ENCODE measurements at places on chromosomes 2 and 18.

- no peak for DNase-seq
Measured at GRCh38 chr18:50671376-50671775, 111.5 kb downstream of the MAPK4 start.

- no peak for DNase-seq
Measured at GRCh38 chr18:37578886-37579513, 13.4 kb upstream of the CELF4 start.

DNA sequence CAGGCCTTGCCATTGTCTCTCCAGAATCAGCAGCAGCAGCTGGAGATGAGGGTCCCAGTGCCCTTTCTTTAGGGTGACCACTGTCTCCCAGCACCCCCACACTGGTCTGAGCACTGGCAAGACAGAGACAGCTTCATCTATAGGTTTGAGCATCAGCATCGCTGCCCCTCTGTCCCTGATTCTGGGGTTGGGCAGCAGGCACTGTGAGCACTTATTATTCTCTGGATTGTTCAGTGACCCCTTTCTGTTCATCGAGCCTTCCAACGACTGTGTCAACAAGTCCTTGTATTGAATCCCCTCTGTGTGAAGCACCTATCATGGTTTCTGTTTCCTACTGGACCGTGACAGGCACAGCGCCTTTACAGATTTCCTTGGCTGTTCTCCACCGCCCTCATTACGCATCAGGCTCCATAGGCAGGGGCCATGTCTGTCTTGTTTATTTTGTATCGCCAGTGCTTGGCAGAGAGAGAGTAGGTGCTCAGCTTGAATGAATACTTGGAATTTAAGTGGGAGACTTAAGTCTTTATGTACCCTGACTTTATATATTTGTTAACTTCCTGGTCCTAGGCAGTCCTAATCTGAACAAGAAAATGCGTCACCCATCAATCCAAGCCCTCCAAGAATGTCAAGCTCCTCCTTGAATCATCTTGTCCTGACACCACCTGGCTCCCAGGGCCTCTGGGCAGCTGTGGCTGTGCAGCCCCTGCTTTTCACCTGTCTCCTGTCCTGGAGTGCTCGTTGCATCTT lies 11.4 kb downstream of the MALL start:
- DNase-seq, result no peak

DNA sequence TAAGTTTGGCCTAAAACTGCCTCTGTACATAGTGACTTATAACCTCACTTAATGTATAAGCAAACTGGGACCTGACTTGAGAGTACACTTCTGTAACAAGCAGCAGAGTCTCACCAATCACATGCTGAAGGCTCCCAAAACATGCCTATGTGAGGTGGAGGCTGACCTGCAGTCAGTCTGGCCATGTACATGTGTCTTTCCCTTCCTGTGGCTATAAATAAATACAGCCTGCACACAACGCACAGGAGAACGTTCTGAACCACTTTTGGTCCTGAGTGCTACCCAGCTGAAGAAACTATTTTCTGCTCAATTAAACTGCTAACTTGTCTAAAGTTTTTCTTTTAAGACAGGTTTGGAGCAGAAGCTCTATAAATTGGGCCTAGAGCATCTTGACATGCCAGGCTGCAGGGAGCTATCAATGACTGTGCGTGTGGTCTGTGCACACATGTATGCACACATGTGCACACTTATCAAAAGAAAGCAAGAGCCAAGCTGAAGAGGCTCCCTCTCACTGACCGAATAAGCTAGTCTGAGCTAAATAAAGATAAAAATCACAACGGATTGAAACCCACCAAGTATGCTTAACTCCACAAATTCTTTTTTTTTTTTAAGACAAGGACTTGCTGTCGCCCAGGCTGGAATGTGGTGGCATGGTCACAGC lies 15.0 kb downstream of the RNASEH1 start:
- DNase-seq, result no peak

DNA sequence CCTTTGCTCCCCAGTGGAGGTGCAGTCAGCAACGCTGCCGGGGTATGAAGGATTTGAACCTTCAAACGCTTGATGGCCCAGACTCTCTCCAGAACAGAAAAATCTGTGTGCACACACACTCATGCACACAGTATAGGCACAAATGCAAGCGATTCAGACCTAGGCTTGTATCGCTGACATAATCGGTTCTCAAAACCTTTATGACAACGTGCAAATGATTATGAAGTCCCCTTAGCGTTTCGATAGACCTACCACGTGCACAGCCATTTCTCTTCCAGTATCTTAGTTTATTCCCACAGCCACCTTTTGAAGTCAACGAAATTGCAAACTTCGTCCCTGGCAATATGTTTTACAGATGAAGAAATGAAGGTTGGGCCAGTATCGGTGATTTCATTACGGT lies 138.9 kb upstream of the MYCN start:
- DNase-seq, result no peak

DNA sequence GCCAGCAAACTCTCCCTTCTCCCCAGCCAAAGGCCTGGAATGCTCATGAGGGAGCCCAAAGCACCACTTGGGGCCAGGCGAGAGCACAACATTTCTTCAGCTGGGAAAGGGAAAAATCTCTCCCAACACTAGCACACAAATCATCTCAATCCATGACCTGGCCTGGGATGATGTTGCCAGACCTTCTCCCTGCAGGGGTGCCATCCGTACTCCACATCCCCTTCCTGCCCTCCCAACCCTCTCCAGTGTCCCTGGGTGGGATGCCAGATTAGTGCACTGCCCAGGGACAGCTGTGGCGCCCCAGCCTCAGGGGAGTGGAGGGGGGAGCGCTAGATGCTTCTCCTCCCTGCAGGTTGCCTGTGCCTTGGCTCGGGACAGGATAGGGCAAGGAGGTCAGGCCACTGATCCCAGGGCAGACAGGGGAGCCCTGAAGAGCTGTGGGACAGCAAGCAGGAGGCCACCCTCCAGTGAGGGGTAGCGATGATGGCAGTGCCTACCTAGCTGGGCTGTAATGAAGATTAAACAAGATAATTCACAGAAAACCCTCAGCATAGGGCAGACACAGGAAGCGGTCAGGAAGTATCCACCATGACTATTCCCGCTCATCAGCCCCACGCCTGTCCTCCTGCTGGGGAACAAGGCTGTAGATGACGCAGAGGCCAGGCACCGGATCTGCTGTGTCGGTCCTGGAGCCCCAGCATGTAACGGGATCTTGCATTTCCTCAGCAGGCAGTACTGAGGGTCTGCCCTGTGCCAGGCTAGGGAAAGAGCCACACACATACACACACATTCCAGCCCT lies 31.1 kb downstream of the SERTAD2 start:
- DNase-seq, result no peak

DNA sequence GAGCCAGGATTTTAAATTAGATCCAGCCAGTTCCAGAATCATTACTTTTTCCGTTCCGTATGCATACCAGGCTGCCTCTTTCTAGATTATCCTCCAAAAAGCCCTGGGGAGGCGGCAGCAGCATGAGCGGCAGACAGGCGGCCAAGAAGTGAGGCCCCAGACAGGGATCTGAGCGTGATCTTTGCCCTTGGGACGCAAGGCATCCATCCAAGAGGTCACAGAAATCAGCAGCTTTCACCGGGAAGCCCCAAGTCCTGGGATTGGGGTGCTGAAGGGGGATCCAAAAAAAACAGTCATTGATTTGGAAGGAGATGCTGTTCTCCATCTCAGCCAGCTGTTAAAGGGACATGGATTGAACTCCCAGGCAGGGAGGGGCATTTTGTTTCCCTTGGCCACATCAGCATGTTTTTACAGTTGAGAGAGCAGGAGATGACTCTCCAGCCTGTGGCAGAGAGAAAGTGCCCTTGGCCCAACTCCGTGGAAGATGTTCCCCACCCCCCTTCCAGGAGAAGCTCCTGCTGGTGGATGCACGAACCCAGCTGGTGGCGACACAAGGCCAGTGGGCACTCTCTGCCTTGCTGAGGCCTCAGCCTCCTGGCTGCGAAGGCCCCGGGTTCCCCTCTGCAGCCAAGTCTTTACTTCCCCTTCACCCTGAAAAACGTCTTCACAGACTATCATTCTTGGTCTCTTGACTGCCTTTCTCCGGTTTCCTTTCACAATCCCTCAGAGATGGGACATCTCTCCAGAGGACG lies 265.6 kb downstream of the ANAPC1 start:
- DNase-seq, result no peak
